ENCODE measurements at places on chromosomes 4 and X.

DNA sequence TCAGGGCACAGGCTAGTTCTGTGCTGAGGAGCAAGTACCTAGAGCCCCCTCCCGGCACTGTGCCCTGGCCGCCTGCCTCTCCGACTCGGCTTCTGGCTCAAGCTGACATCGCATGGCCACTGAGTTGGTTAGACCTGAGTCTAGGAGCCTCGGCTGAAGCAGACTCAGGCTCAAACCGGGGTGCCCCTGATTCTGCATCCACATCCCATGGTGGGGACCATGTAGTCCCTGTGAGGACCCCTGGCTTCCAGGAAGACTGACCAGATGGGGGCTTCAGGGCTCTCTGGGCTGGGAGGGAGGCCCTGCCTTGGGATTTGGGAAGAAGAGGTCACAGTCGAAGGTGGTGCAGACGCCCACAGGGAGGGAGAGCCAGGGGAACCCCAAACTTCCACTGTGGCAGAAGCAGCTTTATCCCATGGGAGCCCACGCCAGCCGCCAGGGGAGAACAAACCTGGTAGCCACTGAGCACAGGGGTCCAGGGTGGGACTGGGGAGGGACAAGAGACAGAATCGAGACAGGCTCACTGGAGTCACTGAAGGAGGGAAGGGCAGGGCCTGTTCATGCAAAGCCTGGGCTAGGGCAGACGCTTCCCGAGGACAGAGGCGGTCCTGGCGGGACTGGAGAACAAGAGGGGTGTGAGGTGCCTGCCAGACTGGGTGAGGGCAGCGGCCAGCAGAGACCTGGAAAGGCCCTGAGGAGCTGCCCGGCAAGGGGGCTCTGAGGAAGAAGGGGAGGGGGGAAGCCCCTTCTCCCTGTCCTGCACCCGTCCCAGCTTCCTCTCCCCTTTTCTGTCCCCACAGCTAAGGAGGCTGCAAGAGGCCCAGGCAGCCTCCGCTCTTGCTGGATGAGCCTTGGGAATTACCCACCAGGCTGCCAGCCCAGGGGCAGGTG, 1.1 kb downstream of the PDE6B start:
- no peak for DNase-seq

DNA sequence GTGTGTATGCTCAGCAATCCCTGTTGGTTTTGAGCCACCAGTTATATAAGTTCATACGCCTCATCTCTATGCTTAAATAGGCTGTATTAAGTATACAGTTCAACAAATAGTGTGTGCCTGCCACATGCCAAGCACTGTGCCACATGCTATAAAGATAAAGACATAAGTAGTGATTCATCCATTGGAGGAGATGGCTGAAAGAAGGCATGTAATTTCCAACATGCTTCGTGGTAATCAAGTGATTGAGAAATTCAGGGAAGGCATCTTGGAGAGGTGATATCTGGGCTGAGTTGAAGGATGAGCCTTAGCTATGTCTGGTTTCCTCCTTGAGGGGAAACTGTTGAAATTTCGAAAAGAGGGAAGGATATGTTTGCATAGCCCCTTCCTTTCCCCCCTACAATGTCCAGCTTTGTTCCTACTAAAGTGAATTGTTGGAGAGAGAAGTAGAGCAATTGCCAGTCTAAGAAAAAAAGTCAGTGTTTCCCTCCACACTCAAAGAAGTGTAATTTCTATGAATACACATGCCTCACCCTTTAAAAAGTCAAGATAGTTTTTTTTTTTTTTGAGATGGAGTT, 96.5 kb downstream of the ARHGAP10 start:
- no peak for DNase-seq

GRCh38 chrX:1493412-1493811, 40.7 kb upstream of the ASMTL start:
- DNase-seq = no peak

DNA sequence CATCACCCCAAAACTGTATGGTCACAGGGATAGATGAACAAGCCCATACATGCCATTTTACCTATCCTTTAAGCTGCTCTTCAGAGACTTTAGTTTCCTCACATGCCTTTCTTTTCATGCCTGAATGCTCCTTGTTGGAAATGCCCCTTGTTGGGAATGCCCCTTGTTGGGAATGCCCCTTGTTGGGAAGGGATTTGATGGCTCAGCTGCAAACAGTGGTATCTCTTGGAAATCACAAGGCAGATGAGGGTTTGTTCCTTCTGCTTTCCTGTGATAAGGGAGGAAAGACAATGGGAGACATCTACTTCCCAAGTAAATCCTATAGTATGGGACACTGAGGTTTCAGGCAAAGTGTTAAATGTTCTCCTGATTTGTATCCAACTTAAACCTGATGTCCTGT, 11.5 kb downstream of the CXCL2 start:
- no peak for DNase-seq

GRCh38 chr4:101086801-101087586, 260.3 kb downstream of the PPP3CA start:
- DNase-seq = no peak
